Thymus (tissue), 14 donors: ENCODE measurements at places on chromosomes 7 and 10. TPM values are rescaled to one million over a fixed set of nuclear protein-coding genes. Genes with fewer than 3 reads are reported as not detected.

DNA sequence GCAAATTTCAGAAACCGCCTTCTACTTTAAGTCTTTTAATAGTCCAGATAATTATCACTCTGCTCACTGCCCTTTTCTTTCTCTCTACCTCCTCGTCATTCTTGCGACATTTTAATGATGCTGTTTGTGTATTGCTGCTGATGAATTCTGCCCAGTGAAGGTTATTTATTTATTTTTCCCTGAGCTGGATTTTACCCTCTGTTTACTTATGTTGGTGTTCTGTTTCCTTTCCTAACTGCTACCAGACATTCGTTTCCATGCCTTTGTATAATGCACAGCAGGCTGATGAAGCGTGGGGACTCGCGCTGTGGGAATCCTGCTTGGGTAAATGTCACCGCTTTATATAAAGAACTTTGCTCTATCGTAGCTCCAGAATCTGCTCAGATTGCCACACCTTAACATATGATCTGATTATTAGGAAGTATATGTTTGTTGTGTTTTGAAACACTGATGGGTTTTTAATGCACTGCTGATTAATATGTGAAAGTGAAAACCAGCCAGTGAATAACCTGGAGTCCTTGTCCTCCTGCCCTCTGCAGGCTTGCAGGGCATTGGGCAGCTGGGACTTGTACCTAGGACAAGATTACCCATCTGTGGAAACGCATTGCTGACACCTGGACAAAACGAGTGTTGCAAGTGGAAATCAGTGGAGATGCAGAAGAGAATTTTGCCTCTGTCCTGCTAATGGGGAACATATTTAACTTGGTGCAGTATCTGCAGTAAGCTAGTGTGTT is 291.5 kb downstream of the SDK1 start:
- peaks cover 2% of the 10 kb centered on the region for H3K27me3 ChIP-seq
- H3K4me1 ChIP-seq, result no peaks in the 10 kb centered on the region
- H3K27ac ChIP-seq, result no peak overlapping the region

GRCh38 chr10:97065686-97066660 is 119.8 kb downstream of the SLIT1 start:
- no peaks in the 10 kb centered on the region for H3K36me3 ChIP-seq
- H3K4me3 ChIP-seq, result no peak overlapping the region
- H3K27me3 ChIP-seq, result peaks cover 2% of the 10 kb centered on the region
- H3K27ac ChIP-seq, result no peak overlapping the region
- no peaks in the 10 kb centered on the region for H3K4me1 ChIP-seq

DNA sequence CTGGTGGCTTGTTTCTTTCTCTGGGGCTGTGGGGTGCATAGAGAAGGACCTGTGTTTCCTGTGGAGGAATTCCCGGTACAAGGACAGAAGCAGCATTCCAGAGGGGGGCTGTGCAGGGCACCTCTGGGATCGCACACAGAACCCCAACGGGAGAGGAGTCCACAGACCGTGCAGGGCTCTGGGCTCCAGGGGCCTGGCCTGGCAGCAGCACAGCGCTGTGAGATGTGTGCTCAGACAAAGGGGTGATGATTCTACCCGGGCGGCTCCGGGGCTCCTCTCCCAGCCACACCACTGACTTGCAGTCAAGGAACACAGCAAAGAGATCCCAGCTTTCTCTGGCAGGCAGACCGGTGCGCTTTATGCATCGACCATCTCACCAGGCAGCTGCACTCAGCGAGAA is 6.9 kb upstream of the SHH start:
- no peak overlapping the region for H3K27ac ChIP-seq
- no peak for DNase-seq
- H3K27me3 ChIP-seq, result peaks cover 17% of the 10 kb centered on the region
- no peaks in the 10 kb centered on the region for H3K36me3 ChIP-seq
- H3K4me1 ChIP-seq, result no peaks in the 10 kb centered on the region

GRCh38 chr10:62813453-62813852 is 2.7 kb downstream of the EGR2 start:
- DNase-seq, result no peak
- H3K4me1 ChIP-seq, result peaks cover 14% of the 10 kb centered on the region
- peak overlapping the region; percentile 7 for H3K4me3 ChIP-seq
- H3K27me3 ChIP-seq, result peaks cover 38% of the 10 kb centered on the region

GRCh38 chr7:12943781-12944180 is 256.3 kb downstream of the ARL4A start:
- no peak overlapping the region for H3K4me3 ChIP-seq
- no peaks in the 10 kb centered on the region for H3K27me3 ChIP-seq
- no peak overlapping the region for H3K27ac ChIP-seq
- H3K36me3 ChIP-seq, result no peaks in the 10 kb centered on the region

GRCh38 chr10:33623669-33624068 is 289.2 kb upstream of the NRP1 start:
- no peaks in the 10 kb centered on the region for H3K27me3 ChIP-seq
- H3K27ac ChIP-seq, result no peak overlapping the region
- H3K36me3 ChIP-seq, result no peaks in the 10 kb centered on the region
- H3K4me1 ChIP-seq, result no peaks in the 10 kb centered on the region
- no peak overlapping the region for H3K4me3 ChIP-seq

DNA sequence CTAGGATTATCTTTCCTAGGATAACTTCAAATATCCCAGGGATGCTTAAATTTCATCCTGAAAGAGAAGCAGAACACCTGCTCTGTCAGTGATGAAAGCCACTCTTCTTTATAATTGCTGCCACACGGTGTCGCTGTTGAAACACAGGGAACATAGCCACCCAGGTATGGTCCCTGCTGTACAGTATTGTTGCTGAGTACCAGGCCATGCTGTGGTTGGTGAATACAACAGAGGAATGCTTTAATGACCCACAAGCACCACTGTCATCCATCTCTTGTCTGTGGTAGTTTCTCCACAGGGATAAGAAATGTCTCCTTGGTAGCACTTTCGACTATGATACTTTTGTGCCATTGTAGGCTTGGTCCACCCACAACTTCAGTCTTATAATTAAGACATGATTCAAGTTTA is 70.6 kb upstream of the STARD3NL start:
- DNase-seq, result peak; percentile 69
- H3K36me3 ChIP-seq, result no peaks in the 10 kb centered on the region
- H3K4me1 ChIP-seq, result no peaks in the 10 kb centered on the region
- H3K27ac ChIP-seq, result no peak overlapping the region

- no peaks in the 10 kb centered on the region for H3K4me1 ChIP-seq
- no peak for DNase-seq
- H3K36me3 ChIP-seq, result no peaks in the 10 kb centered on the region
- H3K27me3 ChIP-seq, result no peaks in the 10 kb centered on the region
- no peak overlapping the region for H3K4me3 ChIP-seq
- H3K27ac ChIP-seq, result no peak overlapping the region
Observed at GRCh38 chr7:49398236-49398635, 375.2 kb upstream of the VWC2 start.

DNA sequence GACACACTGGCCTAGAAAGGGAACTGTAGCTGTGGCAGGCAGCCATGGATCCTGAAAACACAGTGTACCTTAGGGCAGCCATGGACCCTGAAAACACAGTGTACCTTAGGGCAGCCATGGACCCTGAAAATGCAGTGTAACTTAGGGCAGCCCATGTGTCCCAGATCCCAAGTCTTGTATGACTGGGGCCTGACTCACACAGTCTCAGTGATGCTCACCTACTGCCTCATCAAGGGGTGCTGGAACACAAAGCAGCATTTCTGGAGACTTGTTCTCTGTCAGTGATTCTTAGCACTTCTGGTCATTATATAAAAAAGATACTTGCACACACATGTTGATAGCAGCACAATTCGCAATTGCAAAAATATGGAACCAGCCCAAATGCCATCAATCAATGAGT is 70.2 kb upstream of the LAMB4 start:
- H3K4me1 ChIP-seq, result peaks cover 22% of the 10 kb centered on the region
- no peak for DNase-seq
- H3K27me3 ChIP-seq, result no peaks in the 10 kb centered on the region
- no peak overlapping the region for H3K27ac ChIP-seq

The SRRM3 gene
- total RNA-seq, result 0.05 TPM

The ALOX5 gene
- 6.7 TPM for total RNA-seq

The WDR86 gene
- 5.0 TPM for total RNA-seq

The ANKRD61 gene
- total RNA-seq, result 0.05 TPM

The PARP12 gene
- total RNA-seq, result 43.6 TPM

The WDFY4 gene
- 25.1 TPM for total RNA-seq

The FAM25C gene
- total RNA-seq, result 0.57 TPM

The PRLHR gene
- total RNA-seq, result 0.05 TPM

The HSPA12A gene
- 1.7 TPM for total RNA-seq

The EGFR gene
- total RNA-seq, result 14.2 TPM

The TMEM236 gene
- 0.24 TPM for total RNA-seq
